Fibroblast of villous mesenchyme (primary cell): ENCODE measurements at places on chromosomes 3 and 15.

- DNase-seq = no peak
Measured at GRCh38 chr3:197216914-197217313, 81.5 kb downstream of the DLG1 start.

DNA sequence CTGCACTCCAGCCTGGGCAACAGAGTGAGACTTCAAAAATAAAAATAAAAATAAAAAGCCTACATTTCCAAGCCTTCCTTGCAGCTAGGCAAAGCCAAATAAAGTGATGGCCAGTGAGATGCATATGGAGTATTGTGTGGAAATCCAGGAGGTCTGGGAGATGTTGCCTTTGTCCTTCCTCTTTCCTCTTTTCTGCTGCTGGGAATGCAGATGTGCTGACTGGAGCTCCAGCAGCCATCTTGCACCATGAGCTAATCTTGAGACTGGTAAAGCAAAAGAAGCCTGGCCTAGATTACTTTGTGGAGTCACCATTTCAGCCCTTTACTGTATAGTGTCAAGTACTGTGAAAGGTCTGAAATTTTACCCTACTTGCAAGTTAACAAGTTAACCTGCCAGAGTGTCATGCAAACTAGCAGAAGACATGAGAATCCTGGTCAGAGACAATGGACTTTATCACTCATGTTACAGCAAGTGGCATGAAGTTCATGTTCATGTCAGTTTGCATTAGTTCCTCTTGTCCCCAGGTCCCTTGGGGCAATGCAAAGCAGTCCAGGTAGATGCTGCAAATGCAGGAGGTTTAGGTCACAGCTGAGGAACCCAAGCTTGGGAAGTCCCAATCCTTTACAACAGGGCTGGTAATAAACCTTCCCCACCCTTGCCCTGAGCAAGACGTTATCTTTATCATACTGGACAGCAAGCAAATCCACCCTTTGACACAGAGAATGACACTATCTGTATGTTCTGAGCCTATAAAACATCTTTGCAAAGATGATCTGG lies 103.1 kb downstream of the TLE3 start:
- no peak for DNase-seq

DNA sequence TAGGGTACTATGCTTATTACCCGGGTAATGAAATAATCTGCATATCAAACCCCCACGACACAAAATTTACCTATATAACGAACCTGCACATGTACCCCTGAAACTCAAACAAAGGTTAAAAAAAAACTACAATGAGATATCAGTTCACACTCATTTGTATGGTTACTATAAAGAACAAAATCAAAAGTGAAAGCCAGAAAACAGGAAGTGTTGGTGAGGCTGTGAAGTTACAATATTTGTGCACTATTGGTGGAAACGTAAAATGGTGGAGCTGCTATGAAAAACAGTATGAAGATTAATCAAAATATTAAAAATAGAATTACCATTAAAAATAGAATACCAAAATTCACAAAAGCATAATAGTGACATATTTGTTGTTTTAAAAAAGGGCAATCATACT lies 128.9 kb downstream of the ZIC1 start:
- no peak for DNase-seq

- DNase-seq = peak; percentile 0
Measured at GRCh38 chr15:53962646-53963561, 15.3 kb upstream of the UNC13C start.

- peak; percentile 82 for DNase-seq
Measured at GRCh38 chr3:190092250-190092649, 28.4 kb downstream of the P3H2 start.

DNA sequence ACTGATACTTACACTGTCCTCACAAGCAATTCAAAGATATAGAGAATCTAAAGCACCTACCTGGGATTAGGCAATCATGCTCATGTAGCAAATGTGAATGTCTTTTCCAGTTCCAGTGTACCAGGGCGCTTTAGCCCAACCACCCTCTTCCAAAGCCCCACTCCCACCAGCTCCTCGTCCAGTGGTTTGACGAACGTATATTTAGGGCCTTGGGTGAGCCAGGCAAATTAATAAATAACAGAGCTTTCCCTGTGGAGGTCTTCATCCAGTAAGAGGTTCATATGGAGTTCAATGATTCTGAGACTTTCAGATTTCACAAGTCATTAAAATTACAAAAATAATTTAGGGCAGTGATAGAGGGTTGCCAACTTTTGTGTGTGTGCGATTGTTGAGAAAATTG lies 162.3 kb upstream of the C2CD4B start:
- no peak for DNase-seq

GRCh38 chr15:50265620-50266019 lies at the start of gene HDC:
Gene HDC (minus strand): TSS chr15:50265726. CDS start chr15:50265623, 103 bp downstream.
- DNase-seq = no peak

DNA sequence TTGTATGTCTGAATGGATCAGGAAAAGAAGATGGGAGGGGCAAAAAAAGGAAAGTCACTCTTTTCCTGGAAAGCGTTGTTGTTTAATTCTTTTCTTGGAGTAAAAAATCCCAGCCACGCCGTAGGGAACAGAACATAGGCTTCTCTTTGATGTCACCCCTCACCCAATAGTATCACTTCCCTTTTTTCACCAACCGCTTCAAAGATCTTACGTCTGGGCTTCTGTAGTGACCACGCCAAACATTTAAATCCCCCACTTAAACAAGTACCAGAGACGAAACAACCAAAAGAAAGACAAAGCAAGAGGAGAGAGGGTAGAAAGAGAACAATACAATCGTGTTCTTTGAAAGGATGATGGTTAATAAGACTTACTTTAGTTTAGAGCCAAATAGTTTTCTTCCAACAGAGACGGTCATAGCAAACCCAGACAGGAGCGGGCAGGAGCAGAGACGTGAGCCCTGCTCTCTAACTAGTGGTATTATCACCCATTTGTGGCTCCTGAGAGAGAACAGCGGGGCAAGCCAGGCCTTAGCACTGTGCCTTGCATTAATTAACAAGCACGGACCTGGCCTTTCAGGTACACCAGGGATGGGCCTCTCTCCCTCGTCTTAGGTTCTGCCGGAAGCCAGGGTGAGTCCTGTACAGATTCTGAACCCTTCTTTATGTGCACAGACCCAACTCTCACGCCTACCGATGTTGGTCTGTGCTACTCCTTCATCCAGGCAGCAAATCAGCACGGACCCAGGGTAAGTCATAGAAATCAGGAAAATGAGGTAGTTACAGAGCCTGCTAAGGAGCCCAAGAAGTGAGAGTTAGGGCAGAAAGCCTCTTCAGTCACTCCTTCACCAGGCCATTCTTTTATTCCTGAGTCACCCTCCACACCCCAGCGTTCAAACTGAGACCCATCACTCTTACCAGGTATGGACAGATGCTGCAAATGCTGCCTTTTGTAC lies 28.2 kb upstream of the BCL6 start:
- no peak for DNase-seq

DNA sequence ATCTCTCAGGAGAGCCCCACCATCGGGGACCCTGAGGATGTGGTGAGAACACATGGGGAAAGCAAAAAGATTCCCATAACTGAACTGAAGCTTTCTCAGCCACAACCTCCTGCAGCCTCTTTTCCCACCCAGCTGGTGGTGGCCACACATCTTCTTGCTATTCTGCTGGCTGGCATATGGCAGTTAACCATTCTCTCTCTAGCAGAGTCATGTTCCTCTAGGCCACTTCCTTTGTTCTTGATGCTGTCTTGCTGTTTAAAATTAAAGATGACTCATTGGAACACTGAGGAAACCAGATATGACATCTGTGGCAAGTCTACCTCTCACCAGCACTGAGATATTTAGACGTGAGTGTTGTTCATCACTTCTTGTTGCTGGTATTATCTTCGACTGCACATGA lies 180.3 kb upstream of the ROBO2 start:
- DNase-seq = no peak

DNA sequence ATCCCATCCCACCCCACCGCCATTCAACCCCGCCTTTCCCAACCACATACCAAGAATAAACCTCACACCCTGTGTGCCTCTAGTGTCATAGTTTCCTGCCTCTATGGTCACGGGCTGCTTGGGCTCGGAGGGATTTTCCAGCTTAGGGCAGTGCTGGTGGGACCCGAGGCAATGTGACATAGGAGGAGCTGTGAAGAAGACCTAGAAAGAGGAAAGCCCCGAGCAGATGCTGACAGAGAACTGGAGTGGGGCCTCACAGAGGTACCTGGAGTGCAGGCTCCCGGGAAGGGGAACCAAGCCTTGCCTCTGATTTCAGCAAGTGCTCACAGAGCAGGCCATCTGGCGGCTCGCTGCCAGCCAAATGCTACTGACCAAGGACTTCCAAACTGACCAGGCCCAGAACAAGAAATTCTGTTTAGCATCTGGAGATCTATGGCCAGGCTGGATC lies 27.5 kb downstream of the BHLHE40 start:
- no peak for DNase-seq

GRCh38 chr3:186790261-186790981 lies 7.0 kb downstream of the EIF4A2 start:
- peak; percentile 45 for DNase-seq

DNA sequence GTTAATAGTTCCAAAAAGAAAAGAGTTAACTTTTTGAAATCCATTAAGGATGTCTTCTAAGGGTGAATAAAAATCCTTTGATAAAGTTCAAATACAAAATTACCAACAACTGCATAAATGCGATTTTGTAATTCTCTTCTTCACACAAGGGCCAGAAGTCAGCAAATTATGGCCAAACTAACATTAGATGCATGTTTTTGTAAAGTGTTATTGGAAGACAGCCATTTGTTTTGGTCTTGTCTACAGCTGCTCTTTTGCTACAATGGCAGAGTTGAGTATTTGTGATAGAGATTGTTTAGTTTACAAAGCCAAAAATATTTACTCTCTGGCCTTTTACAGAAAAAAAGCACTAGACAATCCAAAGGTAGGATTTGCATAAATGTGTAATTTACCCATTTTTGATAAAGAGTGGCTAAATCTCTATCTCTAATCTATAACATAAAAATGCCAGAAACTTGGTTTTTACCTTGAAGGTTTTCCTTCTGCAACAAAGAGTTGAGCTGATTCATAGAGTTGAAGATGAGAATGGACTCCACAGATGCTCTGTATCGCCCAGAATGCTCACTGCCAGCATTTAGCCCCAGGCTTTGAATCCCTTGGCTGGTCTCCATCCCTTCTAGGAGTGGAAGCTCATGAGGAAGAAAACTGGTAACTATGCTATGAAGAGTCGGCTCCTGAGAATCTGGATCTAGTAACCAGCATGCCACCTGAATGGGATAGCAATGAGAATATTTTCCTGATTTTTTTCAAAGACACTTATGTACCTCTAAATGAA lies 64.5 kb downstream of the POLQ start:
- DNase-seq = peak; percentile 65

GRCh38 chr15:51864408-51865056 lies 35.1 kb downstream of the TMOD3 start:
- no peak for DNase-seq

- peak; percentile 15 for DNase-seq
Measured at GRCh38 chr3:140499114-140499757, 178.6 kb upstream of the TRIM42 start.

DNA sequence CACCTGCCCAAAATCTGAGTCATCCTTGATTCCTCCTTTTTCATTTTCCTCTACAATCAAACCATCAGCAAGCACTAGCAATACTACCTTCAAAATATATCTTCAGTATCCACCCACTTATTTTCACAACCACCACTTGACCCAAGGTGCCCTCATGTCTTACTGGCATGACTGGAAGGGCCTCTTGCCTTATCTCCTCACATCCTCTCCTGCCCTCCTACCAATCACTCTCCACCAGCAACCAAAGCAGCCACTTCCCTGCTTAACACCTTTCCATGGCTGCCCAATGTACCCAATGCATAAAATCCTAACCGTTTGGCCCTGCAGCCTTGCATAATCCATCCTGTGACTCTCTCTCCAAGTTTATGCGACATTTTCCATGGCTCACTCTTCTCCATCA lies 76.0 kb downstream of the MTHFS start:
- no peak for DNase-seq

- peak; percentile 10 for DNase-seq
Measured at GRCh38 chr3:56468184-56469106, at the start of gene ERC2. Gene ERC2 (minus strand): TSS chr3:56468467.
